Activated naive CD8-positive, alpha-beta T cell treated with anti-CD3 and anti-CD28 coated beads for 36 hours (primary cell): ENCODE measurements at places on chromosomes 7 and 10. TPM values are rescaled to one million over a fixed set of nuclear protein-coding genes. Genes with fewer than 3 reads are reported as not detected.

ADAM8 gene
- total RNA-seq, result 34.7 TPM

MYL10 gene
- not detected for total RNA-seq

SERPINE1 gene
- total RNA-seq, result 0.27 TPM

GLRX3 gene
- 146 TPM for total RNA-seq

CASP2 gene
- 71.8 TPM for total RNA-seq

PNLIPRP3 gene
- not detected for total RNA-seq

TNPO3 gene
- total RNA-seq, result 71.8 TPM

CUL1 gene
- total RNA-seq, result 72.7 TPM

GPR26 gene
- total RNA-seq, result not detected

MALSU1 gene
- 116 TPM for total RNA-seq

TLX1 gene
- total RNA-seq, result not detected
